ENCODE measurements at places on chromosomes 6 and 20. TPM values are rescaled to one million over a fixed set of nuclear protein-coding genes. Genes with fewer than 3 reads are reported as not detected.

LTA gene
- not detected for total RNA-seq

PTCRA gene
- not detected for total RNA-seq

GCNT2 gene
- not detected for total RNA-seq

MAP3K7 gene
- 36.9 TPM for total RNA-seq

MARCKS gene
- 154 TPM for total RNA-seq

TNNC2 gene
- total RNA-seq = not detected

CGA gene
- total RNA-seq = 6.3 TPM

AKAP12 gene
- 15.7 TPM for total RNA-seq

IER3 gene
- 156 TPM for total RNA-seq

SLC24A3 gene
- total RNA-seq = not detected

SNAI1 gene
- 7.6 TPM for total RNA-seq

TRIM10 gene
- not detected for total RNA-seq

TCF21 gene
- total RNA-seq = 4.1 TPM

PSMG4 gene
- total RNA-seq = 24.5 TPM
